ENCODE measurements at places on chromosomes 2 and 18.

GRCh38 chr2:214960677-214961076, 151.2 kb upstream of the BARD1 start:
- no peak for DNase-seq

DNA sequence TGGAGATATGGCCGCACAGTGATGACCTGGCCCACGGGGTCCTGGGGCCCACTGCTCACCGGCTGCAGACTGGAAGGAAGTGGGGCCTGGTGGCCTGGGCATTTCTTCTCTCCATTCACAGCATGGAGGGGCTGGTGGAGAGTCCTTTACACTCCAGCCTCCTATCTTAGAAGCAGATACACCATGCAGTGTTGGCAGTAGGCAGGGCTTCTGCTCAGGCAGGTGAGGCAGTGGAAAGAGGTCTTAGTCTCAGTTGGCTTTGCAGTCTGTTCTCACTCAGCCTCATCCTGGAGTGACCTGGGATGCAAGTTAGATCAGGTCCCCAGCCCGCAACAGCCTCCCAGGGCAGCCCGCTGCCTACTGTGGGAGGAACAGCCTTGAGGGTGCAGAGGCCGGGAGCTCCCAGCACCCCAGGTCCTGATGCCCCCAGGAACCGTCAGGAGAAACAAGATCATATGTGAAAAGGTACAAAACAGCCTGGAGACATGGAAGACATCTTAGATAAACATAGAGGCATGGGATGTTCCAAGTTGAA, 45.8 kb upstream of the OTOS start:
- no peak for DNase-seq

- no peak for DNase-seq
These were observed 202.7 kb upstream of the SPOPL start for GRCh38 chr2:138298900-138299299.

DNA sequence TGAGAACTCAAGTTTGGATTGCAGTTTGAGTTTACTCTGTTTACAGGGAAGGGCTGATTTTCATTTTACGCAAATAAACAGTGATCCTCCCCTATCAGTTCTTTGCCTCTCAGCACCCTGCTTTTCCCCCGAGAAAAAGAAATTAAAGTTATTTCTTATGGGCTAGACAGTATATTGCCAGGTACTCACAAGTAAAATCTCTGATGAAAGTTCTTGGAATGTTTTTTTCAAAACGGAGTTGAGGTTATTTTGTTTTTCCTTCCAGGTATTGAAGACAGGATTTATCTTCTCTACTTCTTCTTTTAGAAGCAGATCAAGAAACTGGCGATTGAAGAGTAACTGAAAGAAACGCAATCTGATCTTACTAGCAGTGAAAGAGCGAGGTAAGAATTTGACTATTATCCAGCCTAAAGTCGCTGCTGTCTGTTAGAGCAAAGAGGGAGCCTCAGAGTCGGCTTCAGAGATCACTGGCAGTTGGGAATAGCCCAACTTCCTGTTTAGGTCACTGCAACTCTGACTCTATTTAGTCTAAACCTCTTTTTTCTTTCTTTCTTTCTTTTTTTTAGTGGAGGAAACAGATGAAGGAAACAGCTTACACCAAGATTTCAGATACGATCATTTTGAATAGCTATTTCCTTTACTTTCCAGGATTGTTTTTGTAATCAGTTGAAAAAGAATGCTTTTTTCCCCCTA, at the start of gene TFPI:
TSS of gene TFPI (minus strand) at position 425 of the 693 bp plus-strand sequence. CDS start 50,667 bp downstream, outside the sequence.
- DNase-seq, result no peak

GRCh38 chr2:151771599-151772358, 37.5 kb upstream of the NEB start:
- no peak for DNase-seq

GRCh38 chr18:25097057-25097456, 254.9 kb downstream of the ZNF521 start:
- no peak for DNase-seq

GRCh38 chr2:197919487-197919886, 115.1 kb downstream of the PLCL1 start:
- DNase-seq, result no peak

DNA sequence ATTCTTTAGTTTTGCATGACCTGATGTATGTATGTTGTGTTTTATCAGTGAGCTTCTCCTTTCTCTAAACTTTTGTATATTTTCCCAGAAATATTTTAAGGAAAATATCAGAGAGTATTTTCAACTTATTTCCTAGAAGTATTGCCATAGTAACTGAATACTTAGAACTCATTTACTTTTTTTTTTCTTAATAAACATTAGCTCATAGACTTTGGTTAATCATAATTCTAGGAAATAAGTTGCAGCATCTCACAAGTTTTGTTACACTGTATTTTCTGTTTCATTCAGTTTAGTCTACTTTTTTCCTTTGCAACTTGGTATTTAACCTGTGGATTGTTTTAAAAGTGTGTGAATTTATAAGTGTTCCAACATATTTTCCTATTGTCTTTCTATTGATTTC, 27.5 kb downstream of the SMCHD1 start:
- DNase-seq, result no peak

GRCh38 chr2:176156301-176156806, 753 bp upstream of the HOXD3 start:
- DNase-seq, result no peak

DNA sequence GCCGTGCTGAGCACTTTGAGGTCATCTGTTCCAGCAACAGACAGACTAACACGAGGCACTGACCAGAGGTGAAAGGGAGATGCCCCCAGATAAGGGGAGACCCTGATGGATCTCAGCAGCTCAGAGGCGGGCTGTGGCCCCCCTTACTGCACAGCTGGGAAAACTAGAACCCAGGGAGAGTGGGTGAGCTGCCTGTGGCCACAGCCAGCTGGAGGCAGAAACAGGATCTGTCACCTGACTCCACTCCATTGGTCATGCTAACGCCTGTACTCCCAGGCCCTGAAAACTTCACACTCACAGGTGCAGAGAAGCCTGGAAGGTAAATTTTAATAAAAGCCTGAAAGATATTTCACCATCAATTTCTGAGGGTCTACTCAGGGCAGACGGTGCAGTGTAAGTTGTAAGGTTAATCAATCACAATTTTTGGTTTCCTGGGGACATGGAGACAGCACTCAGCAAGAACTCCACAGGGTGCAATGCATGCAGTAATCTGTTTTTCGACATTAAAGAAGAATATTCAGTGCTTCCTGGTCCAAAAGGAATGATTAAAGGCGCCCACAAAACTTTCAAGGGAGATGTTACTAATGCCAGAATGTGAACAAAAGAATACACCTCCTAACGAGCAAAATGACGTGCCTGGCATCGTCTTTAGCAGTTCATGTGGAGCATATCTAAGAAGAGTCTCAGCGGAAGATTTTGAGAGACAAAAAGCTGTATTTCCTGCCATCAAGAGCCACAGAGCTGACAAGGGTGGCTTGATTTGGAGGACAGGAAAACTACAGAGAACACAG, 173.4 kb downstream of the EIPR1 start:
- no peak for DNase-seq

DNA sequence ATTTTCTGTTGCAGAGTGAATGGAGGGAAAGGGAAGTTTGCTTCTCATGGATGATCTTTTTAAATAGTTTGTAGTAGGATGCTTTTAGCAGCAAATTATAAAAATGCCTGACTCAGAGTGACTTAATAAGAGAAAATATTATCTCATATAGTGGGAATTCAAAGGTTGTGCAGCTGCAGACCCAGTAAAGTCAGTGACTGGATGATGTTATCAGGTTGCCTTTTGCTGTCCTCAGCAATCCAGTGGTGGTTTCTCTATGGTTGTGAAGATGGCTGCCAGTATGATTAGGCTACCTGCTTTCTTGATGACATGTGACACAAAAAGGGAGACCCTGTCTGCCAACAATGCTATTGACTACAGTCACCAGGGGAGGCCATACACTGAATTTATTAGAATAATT, 184.8 kb downstream of the DIS3L2 start:
- DNase-seq, result no peak

DNA sequence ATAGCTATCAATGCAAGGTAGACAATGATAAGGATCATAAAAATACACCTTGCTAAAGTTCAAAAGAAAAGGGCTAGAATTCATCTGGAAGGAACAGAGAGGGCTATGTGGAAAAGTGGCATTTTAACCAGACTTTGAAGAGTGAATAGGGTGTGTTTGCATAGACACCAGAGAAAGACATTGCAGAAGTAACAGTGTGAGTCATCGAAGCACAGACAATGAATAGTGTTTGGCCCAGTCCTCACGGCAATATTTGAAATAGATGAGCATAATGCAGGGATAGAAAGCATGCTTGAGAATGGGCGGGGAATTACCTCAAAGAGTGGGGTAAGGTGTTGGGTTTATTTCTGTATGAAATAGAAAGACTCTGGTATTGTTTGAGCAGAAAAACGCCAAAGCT, 24.2 kb downstream of the MYT1L start:
- no peak for DNase-seq

DNA sequence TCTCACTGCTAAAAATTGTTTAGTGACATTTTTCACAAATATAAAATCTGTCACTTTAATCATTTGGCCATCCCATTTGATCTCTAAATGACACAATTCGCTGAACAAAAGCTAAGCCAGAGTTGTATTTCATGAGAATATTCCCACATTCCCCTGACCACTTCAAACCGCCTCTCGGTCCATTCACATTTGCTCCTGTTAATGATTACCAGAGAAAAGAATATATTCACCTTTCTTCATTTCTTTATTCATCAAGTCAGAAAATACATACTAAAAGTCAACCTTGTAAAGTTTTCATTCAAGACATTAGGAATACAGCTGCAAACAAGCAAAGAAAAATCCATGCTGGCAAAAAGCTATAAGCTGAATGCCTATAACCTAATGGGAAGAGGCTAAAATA, 225.5 kb downstream of the DOK6 start:
- no peak for DNase-seq

DNA sequence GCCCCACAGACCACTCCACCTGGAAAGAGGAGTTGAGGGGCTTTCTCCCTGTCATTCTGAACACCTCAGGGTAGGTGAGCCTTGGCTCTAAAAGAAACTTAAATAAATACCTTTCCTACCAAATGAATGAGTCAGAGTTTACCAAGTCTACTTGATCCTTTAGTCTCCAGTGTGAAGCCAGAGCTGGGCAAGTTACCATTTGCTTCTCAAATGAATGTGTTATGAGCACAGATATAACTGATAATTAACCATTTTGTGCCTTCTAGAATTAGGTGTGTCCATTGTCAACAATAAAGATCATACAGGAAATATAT, 347.7 kb downstream of the KIAA1328 start:
- DNase-seq, result no peak

DNA sequence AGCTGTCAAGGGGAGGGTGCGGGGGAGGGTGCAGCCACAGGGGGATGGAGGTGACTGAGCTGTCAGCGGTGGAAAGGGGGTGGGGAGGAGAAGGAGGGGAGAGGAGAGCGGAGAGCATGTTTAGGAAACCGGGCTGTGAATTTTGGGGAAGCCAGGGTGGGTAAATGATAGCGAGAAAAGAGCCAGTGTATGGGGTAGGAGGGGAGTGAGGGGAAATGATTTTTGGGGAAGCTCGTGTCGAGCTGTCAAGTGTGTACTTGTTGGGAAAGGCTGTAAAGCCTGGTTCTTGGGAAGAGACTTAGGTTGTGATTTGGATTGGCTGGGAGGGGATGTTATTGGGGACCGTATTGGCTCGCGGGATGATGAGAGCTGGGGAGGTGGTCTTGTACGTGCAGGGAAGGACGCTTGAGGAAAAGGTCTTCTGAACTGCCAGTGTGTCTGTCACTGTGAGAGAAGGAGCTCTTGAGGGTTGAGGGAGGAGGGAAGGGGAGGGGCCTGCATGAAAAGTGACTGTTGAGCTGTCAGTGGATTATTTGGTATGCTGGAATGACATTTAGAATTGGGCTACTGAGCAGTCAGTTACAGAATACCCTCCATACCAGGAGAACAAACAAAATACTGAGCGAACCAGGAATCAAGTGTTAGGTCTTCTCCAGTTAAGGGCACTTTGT, 1.0 kb downstream of the UBR3 start:
- DNase-seq, result no peak

DNA sequence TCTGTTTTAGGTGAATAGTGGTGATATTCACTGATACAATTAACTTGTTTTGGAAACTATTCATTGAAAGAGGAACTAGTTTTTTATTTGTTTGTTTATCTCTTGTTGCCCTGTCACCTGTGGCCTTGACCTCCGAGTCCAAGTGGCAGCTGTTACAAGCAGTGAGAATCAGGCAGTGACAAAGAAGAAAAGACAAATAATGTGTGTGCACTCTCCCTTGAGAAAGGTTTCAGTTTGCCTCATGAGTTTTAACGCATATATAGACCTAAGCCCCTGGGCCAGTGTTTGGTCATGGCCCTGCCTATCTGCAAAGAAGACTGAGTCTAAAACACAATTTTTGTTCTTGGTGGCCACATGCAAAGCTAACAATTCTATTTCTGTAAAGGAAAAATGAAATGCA, 15.3 kb downstream of the KYNU start:
- DNase-seq, result no peak

DNA sequence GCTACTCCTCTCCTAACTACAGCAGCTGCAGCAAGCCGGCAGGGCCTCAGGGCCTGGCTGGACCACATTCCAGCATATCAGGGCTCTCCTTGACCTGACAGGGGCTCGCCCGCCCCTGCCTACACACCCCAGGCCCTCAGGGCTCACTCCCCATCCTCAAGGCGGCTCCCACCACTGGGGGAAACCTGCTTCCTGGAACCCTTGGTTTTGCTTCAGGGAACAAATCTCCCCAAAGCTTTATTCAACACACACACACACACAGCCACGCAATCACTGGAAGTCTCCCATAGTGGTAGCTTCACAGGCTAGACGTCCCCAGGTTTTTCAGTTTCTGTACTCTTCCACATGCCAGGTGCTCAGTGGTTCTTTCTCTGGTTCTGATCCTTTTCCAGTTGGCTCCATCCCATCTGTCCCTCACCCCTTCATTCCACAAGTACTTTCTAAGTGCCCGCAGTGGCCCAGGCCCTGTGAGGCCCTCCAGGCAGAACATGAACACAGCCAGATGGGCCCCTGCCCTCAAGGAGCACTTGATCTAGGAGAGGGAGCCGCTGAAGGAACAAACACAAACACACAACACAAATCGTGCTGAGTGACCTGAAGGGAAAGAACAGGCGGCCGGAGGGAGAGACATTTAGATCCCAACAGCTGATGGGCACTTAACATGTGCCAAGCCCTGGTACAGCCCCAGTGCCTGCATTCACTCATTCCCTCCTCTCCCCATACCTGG, 51.1 kb downstream of the TNS1 start:
- no peak for DNase-seq

DNA sequence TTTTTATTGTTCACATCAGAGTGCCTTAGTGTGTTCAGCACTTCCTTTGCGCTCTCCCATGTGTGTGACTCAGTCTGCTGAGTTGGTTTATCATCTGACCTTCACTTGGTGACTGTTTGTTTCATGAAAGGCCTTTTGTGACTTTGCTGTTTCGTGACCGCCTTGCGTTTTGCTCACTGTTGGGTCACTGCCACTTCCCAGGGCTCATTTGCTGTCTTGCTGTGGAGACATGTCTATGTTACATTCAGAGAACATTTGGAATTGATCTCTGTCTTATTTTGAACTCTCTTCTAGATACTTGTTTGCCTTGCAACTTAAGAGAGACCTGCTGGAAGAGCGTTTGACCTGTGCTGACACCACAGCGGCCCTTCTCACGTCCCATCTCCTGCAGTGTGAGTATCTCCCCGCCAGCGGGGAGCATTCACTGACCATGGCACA, 54.7 kb downstream of the FARP2 start:
- DNase-seq, result no peak

- no peak for DNase-seq
These were observed 9.0 kb downstream of the SERTAD2 start for GRCh38 chr2:64644458-64645382.
